Fibroblast of skin of left biceps (primary cell): ENCODE measurements at places on chromosomes 1 and 21.

GRCh38 chr1:58480191-58480590 lies 66.3 kb downstream of the OMA1 start:
- DNase-seq, result no peak

DNA sequence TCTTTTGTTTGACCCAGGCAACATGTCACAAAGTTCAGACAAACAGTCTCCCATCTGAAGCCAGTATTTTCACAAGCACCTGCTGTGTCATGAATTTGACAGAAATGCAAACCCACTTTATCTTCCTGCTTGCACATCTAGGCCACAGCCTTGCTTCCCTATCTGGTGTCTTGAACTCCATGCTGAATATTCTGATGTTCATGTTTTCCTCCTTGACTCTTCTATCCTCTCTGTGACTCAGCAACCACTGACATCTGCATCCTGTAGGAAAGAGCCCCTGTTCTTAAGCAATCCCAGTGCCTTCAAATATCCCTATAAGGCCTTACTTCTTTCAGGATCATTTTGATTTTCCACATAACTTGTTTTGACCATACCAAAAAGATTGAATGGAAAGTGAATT lies 6.5 kb downstream of the CD55 start:
- peak; percentile 68 for DNase-seq

- no peak for DNase-seq
These were observed 3.1 kb downstream of the CCDC190 start for GRCh38 chr1:162857850-162858249.

- DNase-seq, result no peak
These were observed 86.8 kb upstream of the BCAR3 start for GRCh38 chr1:93768380-93768863.

DNA sequence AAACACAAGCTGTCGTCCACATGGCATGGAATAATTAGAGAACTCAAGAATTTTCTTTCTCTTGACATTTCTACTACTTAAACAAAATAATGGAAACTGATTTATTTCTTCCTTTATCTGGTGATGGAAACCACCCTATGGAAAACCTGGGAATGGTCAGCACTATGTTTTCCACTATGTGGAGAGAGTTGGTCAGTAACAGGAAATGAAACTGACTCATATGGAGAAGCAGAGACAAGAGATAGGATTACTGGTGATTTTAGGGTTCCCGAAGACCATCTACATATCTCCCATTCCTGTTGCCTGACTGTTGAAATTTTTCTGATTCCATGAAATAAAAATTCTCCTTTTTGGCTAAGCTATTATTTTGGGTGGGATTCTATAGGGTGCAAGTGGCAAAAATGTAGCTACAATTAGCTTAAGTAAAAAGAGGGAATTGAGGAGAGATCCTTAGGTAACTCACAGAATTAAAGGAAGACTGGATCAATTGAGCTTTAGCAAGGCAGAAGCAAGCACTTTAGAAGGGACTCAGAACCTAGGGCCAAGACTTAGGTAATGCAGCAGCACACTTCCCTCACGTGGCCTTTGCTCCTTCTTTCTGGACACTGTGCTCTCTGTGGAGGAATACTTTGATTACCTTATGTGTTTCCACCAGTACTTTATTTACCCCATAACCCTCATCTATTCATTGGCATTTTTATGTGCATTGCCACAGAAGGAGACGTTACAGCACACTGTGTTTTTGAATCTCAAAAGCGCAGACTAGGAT lies 89.6 kb downstream of the LEPR start:
- DNase-seq, result peak; percentile 60

DNA sequence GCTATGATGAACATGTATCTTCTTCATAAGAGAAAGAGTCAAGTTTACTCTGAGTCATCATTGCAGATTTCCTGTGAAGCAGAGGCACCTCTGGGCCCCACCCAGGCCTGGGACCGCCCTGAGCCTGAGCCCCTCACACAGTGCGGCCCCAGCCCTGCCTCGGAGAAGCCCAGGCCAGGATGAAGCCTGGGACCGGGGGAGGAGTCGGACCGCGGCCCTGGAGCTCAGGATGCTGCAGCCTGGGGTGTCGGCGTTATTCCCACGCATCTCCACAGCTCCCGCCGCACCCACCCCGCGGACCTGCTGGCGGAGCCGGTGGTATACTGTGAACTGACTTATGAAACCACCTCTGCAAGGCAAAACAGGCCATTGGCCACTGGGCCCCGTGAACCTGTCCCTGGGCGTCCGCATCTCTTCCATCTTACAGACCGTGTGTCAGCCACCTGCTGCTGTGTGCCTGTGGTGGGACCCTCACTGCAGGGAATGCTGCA lies 2.4 kb upstream of the COL6A1 start:
- no peak for DNase-seq
